ENCODE measurements at places on chromosomes 3 and 15.

- DNase-seq = no peak
Measured at GRCh38 chr3:158875700-158876099, 73.8 kb downstream of the MFSD1 start.

GRCh38 chr3:127714866-127715265 is 42.1 kb downstream of the ABTB1 start:
- no peak for DNase-seq

- no peak for DNase-seq
Measured at GRCh38 chr3:14481646-14482036, 58.5 kb downstream of the GRIP2 start.

- no peak for DNase-seq
Measured at GRCh38 chr3:131850223-131850622, 184.6 kb downstream of the CPNE4 start.

DNA sequence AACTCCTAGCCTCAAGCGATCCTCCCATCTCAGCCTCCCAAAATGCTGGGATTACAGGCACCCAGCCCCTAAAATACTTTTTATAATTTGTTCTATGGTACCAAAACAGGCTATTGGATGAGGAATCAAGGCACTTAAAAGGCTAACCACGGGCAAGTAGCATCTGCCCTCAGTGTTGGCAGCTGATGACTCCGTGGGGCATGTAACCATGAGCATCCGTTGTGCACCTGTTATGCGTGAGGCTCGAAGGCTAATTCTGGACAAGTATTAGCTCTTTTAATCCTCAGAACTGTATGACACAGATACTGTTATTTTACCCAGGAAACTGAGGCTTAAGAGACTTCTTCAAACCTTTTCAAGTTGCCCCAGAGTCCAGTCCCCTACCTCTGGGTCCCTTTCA is 10.2 kb downstream of the WDR73 start:
- no peak for DNase-seq

All from NCI-H1436 (cell line).